Cardiac septum (tissue), 1 donor: ENCODE measurements at places on chromosomes 4 and X.

DNA sequence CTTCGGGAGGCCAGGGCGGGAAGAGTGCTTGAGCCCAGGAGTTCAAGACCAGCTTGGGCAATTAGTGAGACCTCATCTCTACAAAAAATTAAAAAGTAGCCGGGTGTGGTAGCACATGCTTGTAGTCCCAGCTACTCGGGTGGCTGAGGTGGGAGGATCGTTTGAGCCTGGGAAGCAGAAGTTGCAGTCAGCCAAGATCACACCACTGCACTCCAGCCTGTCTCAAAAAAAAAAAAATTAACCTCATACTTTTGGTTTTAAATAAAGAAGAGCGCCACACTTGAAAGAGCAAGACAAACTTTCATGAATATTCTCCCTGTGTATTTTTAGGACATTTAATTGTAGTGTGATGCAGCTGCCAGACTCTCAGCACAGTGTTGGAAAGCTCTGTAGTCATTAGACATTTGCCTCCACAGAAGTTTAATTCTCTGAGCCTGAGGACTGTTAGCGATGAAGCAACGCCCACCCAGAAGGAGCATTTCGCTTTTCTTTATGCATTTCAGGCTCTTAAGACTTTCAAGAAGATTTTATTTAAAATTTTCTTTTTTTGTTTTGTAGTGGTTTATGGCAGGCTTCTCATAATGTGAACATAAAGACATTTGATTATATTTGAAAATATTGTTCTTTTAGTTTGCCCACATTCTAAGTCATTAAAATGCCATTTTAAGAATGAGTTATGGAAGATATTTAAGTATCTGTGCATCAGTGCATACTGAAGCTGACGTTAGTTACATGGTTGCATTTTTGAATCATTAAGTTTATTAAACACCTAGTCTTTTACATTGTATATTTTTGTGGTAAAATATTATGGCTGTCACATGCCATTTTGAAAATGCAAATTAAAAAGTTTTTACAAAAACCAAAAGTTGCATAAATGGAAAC is 45.8 kb downstream of the DCLK2 start:
- no peak for DNase-seq

DNA sequence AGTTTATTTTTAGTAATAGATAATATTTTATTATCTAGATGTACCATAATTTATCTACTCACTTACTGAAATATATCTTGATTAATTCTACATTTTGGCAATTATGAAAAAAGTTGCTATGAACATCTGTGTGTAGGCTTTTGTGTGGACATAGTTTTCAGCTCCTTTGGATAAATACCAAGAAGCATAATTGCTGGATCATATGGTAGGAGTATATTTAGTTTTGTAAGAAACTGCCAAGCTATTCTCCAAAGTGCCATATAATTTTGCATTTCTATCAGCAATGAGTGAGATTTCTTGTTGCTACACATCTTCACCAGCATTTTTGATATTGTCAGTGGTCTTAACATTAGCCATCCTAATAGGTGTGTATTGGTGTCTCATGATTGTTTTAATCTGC is 882.6 kb upstream of the GRIA3 start:
- DNase-seq: no peak

DNA sequence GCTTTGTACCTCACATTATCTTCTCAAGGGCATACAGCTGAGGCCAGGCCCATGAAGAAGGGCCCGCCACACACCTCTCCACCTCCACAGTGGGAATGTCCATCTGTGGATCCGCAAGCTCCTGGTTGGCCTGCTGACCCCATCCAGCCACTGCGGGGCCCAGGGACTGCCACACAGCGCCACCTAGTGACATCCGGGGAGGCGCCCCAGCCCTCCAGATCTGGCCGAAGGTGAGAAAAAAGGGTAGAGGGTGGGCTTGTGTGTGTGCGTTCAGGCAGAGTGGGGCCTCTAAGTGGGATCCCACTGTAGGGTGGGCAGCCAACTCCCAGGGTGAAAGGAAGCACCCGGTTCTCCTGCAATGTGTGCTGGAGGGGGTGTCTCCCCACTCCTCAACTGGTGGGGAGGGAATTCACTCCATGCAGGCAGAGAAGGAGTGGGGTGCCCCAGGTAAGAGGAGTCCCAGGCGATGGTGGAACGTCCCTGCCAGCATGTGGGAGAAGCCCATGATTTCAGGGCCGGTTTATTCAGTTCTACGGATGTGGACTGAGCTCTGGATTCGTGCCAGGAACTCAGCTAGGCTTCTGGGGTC is 117.3 kb downstream of the ENPP6 start:
- no peak for DNase-seq

GRCh38 chr4:8765631-8766590 is 105.7 kb downstream of the HMX1 start:
- peak; percentile 70 for DNase-seq

- no peak for DNase-seq
Measured at GRCh38 chrX:90040807-90041206, 119.1 kb downstream of the TGIF2LX start.

GRCh38 chr4:68498413-68499007 is 51.2 kb downstream of the TMPRSS11E start:
- DNase-seq: no peak

- DNase-seq: no peak
Measured at GRCh38 chr4:17968721-17969120, 52.8 kb downstream of the LCORL start.

- DNase-seq: no peak
Measured at GRCh38 chrX:15151267-15152186, 118.4 kb downstream of the ASB9 start.
